ENCODE measurements at places on chromosomes 6 and 20. TPM values are rescaled to one million over a fixed set of nuclear protein-coding genes. Genes with fewer than 3 reads are reported as not detected.

Gene SLC4A11
- total RNA-seq: 1.9 TPM

DNA sequence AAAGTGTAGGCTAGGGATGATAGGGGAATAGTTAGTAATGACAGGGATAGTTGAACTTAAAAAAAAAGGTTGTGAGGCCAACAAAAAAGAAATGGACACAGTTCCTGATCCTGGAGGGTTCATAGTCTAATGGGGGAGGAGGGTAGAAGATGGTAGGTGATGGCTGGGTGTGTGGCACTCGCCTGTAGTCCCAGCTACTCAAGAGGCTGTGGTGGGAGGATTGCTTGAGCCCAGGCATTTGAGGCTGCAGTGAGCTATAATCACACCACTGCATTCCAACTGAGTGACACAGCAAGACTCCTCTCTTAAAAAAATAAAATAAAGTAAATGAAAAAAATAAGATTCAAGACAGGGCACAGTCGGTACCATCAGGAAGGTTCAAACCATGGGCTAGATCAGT, 2.4 kb upstream of the MICB start:
- peaks cover 37% of the 10 kb centered on the region for H3K4me1 ChIP-seq
- no peak for DNase-seq

Gene MYBL2
- total RNA-seq: 81.1 TPM

DNA sequence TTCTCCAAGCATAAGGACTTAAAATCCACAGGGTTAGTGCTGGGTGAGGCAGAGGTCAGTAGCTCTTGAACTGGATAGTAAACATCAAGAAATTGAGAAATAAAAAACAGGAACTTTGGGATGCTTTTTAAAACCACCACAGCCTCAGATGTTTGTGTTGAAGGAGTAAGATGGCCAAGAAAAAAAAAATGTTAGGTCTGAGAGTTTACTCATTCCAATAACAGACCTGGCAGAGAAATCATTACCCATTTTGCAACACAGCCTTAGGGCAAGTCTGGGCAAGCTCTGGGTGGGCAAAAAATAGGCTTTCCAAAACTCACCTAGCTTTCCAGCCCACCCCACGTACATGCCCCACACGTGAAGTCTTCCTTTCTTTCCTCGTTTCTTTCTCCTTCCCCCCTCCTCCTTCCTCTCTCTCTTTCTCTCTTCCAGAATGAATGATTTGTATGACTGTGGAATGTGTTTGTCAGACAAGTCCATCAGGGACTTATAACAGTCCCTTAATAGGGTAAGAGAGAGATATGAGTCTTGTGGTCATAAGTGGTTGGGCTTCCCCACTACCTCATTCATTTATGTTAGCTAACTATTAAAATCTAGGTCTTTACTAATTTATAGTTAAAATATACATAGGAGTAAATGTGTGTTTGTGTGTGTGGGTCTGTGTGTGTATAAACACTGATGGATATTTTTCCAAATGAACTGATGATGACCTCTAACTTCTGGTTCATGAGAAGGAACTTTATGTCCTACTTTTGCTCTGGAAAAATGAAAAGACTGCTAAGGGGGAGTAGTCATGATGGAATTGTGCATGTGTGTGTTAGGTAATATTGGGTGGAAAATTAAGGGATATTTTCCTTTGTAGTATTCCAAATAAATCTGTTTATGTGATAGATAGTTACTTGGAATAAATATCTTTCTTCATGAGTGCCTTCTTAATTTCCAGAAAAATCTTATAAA, 18.0 kb upstream of the DSE start:
- no peak overlapping the region for H3K4me3 ChIP-seq
- no peak overlapping the region for H3K27ac ChIP-seq
- H3K4me1 ChIP-seq: no peaks in the 10 kb centered on the region
- no peak for DNase-seq

- H3K27me3 ChIP-seq: peaks cover 14% of the 10 kb centered on the region
- no peak for DNase-seq
- no peaks in the 10 kb centered on the region for H3K4me1 ChIP-seq
- H3K4me3 ChIP-seq: no peak overlapping the region
- H3K36me3 ChIP-seq: no peaks in the 10 kb centered on the region
Observed at GRCh38 chr6:10453596-10453995, 38.7 kb upstream of the TFAP2A start.

Gene ESF1
- total RNA-seq: 12.4 TPM

- no peak overlapping the region for H3K4me3 ChIP-seq
- no peak overlapping the region for H3K27ac ChIP-seq
- H3K4me1 ChIP-seq: peaks cover 7% of the 10 kb centered on the region
- no peaks in the 10 kb centered on the region for H3K36me3 ChIP-seq
- no peak for DNase-seq
Observed at GRCh38 chr6:4731996-4732395, 44.2 kb upstream of the CDYL start.

DNA sequence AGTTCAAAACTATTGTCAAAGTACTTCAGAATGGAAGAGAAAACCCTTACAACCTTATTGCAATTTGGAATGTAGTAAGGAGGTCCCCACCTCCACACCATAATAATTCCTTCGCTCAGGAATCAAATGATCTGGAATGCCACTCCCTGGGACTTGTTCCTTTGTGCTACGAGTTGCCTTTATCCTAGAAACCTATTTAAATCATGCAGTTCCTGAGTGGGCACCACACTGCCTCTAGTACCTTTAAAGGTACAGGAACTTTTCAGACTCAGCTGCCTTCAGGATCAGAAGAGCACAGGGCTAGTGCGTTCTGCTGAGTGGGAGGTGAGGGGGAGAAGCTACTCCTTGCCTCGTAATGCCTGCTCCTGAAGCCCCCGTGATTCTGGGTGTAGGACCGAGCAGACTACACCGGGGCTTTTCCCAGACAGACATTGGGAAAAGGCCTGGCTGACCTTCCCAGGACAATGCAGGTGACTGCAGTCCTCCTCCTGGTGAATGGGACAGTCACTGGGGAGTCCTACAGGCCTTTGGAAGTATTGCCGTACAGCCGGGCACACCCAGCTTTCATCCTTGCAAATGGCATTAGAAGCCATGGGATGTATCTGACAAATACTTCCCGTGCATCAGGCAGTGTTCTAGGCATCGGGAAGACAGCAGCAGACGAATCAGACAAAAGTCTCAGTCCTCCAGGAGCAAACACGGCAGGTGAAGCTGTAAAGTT, 11.8 kb upstream of the TUBB2B start:
- H3K27me3 ChIP-seq: peaks cover 59% of the 10 kb centered on the region
- no peak overlapping the region for H3K4me3 ChIP-seq
- no peak for DNase-seq

GRCh38 chr6:22809370-22809769, 240.0 kb downstream of the HDGFL1 start:
- H3K4me3 ChIP-seq: no peak overlapping the region
- H3K4me1 ChIP-seq: no peaks in the 10 kb centered on the region
- no peaks in the 10 kb centered on the region for H3K27me3 ChIP-seq
- no peak overlapping the region for H3K27ac ChIP-seq
- H3K36me3 ChIP-seq: no peaks in the 10 kb centered on the region
- DNase-seq: no peak

DNA sequence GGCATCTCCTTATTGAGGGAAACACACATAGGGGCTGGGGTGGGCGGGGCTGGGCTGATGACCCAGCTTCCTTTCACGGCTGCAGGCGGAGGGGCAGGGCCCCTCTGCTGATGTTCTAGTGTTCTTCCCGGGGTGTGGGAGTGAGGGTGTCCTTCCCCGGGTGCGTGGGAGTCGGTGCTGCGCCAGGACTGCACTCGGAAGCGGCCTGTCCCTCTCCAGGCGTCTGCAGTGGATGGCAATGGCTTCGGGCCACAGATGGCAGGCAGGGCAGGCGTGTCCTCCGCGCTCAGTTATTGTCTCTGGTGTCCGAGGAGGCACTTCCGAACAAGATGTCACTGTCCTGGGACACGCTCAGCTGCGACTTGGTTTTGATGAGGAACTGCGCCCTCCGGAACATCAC, 19.2 kb downstream of the KCNG1 start:
- H3K27ac ChIP-seq: no peak overlapping the region
- peaks cover 14% of the 10 kb centered on the region for H3K27me3 ChIP-seq
- DNase-seq: no peak
- H3K4me1 ChIP-seq: no peaks in the 10 kb centered on the region

- peaks cover 28% of the 10 kb centered on the region for H3K27me3 ChIP-seq
- no peaks in the 10 kb centered on the region for H3K36me3 ChIP-seq
- no peak overlapping the region for H3K4me3 ChIP-seq
- no peak for DNase-seq
Observed at GRCh38 chr6:49416195-49416594, 46.9 kb downstream of the MMUT start.

Gene GLP1R
- not detected for total RNA-seq

DNA sequence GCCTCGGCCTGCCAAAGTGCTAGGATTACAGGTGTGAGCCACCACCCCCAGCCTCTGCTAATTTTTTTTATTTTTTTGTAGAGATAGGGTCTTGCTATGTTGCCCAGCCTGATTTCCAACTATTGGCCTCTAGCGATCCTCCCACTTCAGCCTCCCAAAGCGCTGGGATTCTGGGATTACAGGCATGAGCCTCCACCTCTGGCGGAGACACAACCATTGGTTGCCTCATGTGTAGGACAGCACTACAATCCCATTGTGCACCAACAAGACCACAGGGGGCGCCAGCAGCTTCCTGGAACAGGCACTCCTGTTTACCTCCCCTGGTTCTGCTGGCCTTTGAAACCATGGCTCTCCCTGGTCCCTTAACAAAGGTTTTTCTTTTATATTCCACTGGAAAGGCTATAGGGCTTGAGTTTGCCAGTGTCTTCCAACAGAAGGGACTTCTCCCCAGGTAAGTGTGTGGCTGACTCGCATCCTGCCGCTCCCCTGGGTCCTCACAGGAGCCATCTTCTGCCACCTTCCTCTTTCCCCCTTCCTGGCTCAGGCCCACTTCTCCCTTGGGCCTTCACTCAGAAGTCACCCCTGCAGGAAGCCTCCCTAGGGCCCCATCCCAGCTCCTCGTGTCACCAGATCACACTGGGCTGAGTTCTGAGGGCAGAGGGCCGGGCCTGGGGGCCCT, 39.2 kb upstream of the TLDC2 start:
- H3K36me3 ChIP-seq: no peaks in the 10 kb centered on the region
- DNase-seq: peak; percentile 74
- peak overlapping the region; percentile 78 for H3K27ac ChIP-seq
- H3K27me3 ChIP-seq: no peaks in the 10 kb centered on the region
- H3K4me1 ChIP-seq: peaks cover 25% of the 10 kb centered on the region

Gene ALDH8A1
- 1.4 TPM for total RNA-seq

DNA sequence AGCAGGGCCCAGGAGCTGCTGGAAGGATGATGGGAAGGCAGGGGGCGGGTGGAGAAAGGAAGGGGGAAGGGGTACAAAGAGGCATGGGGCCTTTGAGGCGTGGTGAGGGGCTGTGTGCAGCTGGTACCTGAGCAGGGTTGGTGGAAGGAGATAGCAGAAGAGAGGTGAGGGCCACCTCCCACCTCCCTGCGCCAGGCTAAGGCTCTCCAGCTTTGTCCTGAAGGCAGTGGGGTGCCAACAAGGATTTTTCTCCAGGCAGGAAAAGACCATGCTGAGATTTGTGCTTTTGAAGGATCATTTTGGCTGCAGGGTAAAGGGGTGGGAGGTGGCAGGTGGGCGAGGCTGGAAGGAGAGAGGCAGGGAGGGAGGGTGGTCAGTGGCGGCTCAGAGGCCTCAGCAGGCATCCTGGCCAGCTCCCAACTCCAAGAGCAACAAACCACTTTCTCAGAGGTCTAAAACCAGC, 40.8 kb downstream of the NOL4L start:
- H3K4me3 ChIP-seq: no peak overlapping the region
- DNase-seq: no peak
- H3K27me3 ChIP-seq: no peaks in the 10 kb centered on the region
- H3K4me1 ChIP-seq: peaks cover 53% of the 10 kb centered on the region
- peaks cover 17% of the 10 kb centered on the region for H3K36me3 ChIP-seq

DNA sequence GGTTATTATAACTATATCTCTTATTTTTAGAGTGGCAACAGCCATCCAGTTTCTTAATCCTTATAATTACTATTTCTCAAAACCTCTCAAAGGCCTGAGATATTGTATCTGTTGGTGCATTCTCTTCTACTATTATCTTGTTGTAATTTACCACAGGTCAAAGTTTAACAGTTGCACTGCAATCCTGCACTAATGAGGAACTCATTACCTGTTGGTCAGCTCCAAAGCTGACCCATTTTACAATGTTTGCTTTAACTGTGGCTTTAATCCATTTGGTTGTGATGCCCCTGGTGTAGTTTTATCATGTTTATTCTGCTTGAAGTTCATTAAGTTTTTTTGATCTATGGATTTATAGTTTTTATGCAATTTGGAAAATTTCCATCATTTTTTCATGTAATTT, 6.3 kb upstream of the ADGB start:
- no peaks in the 10 kb centered on the region for H3K4me1 ChIP-seq
- no peak overlapping the region for H3K4me3 ChIP-seq
- no peaks in the 10 kb centered on the region for H3K36me3 ChIP-seq
- H3K27ac ChIP-seq: no peak overlapping the region

Gene IP6K3
- total RNA-seq: not detected

Measured in activated naive CD8-positive, alpha-beta T cell treated with anti-CD3 and anti-CD28 coated beads, Interleukin-2, amount 10 ng/mL, durations not matched to agents 7 days and 5 days (primary cell).